ENCODE measurements at places on chromosomes 5 and 9.

DNA sequence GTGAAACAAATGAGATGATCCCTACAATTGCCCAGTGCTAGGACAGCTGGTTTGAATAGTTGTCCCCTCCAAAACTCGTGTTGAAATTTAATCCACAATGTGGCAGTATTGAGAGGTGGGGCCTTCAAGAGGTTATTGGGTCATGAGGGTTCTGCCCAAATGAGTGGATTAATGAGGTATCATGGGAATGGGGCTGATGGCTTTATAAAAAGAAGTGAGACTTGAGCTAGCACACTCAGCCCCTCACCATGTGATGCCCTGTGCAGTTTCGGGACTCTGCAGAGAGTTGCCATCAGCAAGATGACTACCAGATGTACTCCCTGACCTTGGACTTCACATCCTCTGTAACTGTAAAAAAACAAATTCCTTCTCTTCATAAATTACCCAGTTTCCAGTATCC, 33.1 kb downstream of the RANBP6 start:
- no peak for DNase-seq

GRCh38 chr5:157269761-157270272, 3.9 kb downstream of the CYFIP2 start:
- no peak for DNase-seq

DNA sequence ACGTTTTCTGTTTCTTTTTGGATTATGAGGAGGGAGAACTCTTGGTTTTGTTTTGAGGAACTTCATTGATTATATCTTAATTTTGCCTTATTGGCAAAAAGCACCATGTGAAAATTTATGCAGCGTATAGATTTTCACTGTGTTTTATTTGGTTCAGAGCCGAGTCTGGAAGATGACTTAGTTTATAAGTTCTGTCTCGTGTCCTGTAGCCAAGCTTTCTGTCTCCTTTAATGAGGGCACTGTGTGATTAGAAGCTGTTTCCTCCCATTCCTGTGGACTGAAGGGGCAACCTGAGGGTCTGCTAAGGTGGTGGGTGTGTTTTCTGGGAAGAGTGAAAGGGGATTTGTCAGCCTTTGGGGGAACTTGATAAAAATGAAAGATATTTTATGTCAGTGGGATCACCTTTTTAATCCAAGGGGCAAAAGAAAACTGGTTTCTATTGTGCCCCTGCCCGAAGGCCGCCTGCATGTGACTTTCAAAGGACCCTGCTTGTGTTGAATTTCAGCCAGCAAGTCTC, 262.1 kb downstream of the FANCC start:
- no peak for DNase-seq

- DNase-seq: no peak
These were observed 55.5 kb downstream of the AUH start for GRCh38 chr9:91306296-91306630.

DNA sequence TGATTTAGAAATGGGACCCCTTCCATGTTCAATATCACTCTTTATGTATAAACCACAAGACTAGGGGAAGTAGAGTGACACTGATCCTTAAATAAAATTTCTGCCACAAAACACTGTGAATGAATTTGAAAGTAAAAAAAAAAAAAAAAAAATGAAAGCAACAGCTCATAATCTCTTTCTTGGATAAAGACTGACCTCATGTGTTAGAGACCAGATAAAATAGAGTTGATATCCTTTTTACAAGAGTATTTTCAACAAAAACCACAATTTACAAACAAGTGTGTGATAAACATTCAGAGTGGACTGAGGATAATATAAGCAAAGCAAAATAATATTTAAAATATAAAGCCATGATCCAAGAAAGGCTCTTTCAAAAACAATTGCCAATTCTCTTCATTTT, 180.2 kb downstream of the FBXL17 start:
- no peak for DNase-seq

DNA sequence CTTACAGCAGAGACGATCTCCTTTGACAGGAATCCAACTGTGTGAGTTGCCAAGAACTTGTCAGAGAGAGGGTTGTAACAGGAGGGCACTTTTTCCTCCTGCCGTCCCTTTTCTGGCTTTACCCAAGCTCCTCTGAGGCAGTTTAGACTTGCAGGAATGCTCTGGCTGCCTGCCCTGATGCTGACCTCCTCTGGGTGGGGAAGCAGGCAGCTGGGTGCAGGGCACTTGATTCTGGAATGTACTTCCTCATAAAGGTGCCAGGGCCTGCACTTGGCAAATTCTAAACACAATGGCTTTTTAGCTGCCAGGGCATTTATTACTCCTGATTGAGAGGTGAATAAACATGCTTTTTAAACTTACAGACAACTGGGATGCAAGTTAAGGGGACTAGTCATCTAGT, 190.4 kb downstream of the EPB41L4A start:
- no peak for DNase-seq

GRCh38 chr5:73380041-73380440, 68.5 kb downstream of the FOXD1 start:
- no peak for DNase-seq

DNA sequence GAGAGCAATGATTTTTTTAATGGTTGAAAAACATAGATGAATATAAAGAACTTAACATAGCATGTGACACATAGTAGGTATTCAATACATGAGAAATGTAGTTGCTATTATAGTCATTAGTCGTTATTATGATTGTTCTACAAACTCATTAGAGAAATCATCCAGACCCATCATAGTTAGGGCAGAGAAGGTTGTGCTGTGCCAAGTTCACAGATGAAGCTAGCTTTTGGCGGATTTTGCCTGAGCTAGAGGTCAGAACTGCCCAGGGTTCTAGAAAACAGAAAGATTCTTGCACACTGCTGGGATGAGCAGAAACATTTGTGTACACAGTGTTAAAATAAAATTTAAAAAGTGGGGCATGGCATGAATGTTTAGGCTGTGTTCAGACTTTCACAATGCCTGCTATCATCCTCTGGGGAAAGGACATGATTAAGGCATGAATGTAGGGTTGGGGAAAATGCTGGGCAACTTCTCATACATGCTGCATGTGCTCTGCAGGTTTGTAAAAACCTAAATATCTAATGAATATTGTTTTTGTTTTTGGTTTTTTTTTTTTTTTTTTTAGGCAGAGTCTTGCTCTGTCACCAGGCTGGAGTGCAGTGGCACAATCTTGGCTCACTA, 33.3 kb upstream of the RAD23B start:
- no peak for DNase-seq

GRCh38 chr5:33316773-33317172, 124.0 kb upstream of the TARS1 start:
- DNase-seq: no peak

DNA sequence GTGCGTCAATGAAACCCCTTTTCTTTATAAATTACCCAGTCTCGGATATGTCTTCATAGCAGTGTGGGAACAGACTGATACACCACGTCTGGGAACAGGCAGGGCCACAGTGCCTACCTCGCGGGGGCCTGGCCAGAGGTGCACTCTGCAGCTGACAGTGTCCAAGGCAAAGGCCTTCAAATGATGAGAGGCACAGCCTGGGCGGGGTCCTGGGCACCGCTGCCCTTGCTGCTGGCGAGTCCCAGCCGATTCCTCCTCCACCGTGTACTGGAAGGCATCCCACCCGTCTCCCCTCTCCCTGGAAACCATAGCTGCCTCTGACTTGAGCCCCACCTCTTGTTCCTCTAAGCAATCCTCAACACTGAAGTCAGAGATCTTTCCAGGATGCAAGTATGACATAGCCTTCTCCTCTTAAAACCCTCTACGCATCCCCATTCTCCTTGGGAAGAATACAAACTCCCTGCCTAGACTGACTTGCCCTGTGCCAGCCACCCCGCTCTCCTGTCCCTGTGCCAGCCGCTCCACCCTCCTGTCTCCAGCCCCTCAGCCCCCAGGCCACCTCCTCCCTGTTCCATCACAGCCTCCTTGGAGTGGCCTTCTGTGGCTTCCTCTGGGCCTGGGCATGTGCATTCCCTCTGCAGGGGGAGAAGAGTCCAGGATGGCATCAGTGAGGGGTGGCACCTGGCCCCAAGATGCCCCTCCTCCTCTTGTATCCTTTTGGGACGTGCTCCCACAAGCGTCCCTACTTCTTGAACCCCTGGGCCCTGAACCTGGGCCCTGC, 8.1 kb upstream of the COL5A1 start:
- DNase-seq: no peak
